ENCODE measurements at places on chromosomes 4 and X. TPM values are rescaled to one million over a fixed set of nuclear protein-coding genes. Genes with fewer than 3 reads are reported as not detected.

CXCL13 gene
- total RNA-seq, result not detected

TIGD4 gene
- total RNA-seq, result 0.20 TPM

GABRG1 gene
- total RNA-seq, result not detected

PGRMC1 gene
- total RNA-seq, result 18.4 TPM

ARFIP1 gene
- total RNA-seq, result 10.8 TPM

NUDT11 gene
- total RNA-seq, result 4.6 TPM

DNAAF6 gene
- not detected for total RNA-seq

N4BP2 gene
- 13.4 TPM for total RNA-seq

TASL gene
- 3.0 TPM for total RNA-seq

PRDM5 gene
- total RNA-seq, result 13.2 TPM

All from pancreas (tissue), 10 donors.